Cardiac muscle cell (in vitro differentiated cells and primary cell): ENCODE measurements at places on chromosomes 13 and 19. TPM values are rescaled to one million over a fixed set of nuclear protein-coding genes. Genes with fewer than 3 reads are reported as not detected.

- DNase-seq: no peak
Measured at GRCh38 chr19:13920940-13921747, 15.1 kb downstream of the CC2D1A start.

The PEX11G gene
- 5.5 and 6.5 TPM in 2 replicates for total RNA-seq

DNA sequence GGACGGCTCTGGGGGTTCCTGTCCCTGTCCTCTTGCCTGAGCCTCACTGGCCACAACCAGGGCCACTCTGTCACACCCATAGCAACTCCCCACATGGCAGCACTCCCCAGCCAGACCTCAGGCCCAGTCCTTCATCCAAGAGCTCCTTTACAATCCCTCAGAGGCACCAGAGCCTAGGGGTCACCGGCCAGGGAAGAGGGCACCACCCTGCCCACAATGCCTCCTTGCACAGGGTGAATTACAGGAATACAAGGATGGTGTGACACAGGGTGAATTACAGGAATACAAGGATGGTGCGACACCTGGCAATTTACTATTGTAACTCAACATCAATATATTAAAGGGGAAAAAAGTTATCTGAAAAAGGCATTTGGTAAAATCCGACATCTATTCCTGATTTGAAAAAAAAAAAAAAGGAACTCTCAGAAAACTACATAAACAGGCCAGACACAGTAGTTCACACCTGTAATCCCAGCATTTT, 16.5 kb downstream of the MIER2 start:
- no peak for DNase-seq

GRCh38 chr13:99404005-99404755, 97.0 kb upstream of the GPR183 start:
- no peak for DNase-seq

- no peak for DNase-seq
Measured at GRCh38 chr13:38664906-38665305, 22.0 kb upstream of the FREM2 start.

The PNMA8C gene
- 0.69 and 0.81 TPM in 2 replicates for total RNA-seq

- no peak for DNase-seq
Measured at GRCh38 chr19:17602872-17603510, 47.5 kb downstream of the COLGALT1 start.

DNA sequence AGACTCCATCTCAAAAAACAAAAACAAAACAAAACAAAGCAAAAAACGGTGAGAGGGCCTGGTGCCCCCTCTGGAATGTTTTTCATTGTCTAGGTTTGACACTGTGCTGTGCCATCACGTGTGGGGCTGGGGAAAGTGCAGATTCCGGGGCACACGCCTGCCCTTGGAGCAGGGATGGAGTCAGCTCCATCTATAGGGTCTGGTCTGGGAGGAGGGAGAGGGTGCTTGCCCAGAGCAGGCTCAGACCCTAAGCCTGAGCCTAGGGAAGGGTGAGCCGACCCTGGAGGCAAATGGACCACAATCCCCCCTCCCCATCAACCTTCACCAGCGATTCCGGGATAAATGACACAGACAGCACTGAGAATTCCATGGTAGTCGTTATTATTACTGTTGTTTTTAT, 10.9 kb upstream of the ZBTB32 start:
- no peak for DNase-seq

The TMIGD2 gene
- 0.92 and 2.5 TPM in 2 replicates for total RNA-seq

DNA sequence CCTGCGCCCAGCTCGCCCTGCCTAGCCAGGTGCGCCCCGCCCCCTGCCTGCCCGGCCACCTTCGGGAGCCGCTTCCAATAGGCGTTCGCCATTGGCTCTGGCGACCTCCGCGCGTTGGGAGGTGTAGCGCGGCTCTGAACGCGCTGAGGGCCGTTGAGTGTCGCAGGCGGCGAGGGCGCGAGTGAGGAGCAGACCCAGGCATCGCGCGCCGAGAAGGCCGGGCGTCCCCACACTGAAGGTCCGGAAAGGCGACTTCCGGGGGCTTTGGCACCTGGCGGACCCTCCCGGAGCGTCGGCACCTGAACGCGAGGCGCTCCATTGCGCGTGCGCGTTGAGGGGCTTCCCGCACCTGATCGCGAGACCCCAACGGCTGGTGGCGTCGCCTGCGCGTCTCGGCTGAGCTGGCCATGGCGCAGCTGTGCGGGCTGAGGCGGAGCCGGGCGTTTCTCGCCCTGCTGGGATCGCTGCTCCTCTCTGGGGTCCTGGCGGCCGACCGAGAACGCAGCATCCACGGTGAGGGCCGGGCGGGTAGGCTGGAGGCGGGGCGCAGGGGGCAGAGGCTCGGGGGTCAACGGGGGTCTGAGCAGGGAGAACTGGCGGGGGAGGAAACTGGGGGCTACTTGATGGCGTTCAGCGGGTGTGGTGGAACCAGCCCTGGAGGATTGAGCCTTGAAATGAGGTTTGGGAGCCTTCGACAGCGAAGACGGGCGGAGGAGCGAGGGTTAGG, at the start of gene SPINT2:
Gene SPINT2, plus strand, starts transcription at position 88 of the 727 bp plus-strand sequence. Its CDS starts 320 bp downstream, at position 408.
- no peak for DNase-seq

The CD79A gene
- 0.11 TPM in 1 of 2 replicates, not detected in the other for total RNA-seq

The FFAR2 gene
- not detected in 2 replicates for total RNA-seq

DNA sequence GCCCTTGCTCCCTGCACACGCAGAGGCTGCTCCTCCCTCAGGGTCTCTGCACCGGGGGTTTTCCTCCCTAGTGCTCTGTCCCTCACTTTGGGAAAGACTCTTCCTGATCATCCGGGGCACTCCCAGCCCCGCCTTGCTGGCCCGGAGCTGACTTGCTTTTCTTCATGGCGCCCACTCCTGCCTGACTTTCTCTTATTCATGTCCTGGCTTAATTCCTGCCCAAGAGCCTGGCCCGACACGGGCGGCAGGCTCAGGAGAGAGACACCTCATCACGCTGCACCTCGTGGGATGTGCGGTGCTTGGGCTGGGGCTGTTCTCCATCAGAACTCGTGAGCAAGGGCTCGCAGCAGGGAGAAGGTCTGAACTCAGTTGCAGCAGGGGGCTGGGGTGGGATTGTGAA, 11.8 kb upstream of the PLA2G4C start:
- DNase-seq: no peak

- no peak for DNase-seq
Measured at GRCh38 chr19:47464675-47465419, 6.8 kb downstream of the SLC8A2 start.

The ZNF274 gene
- 40.3 and 50.1 TPM in 2 replicates for total RNA-seq

DNA sequence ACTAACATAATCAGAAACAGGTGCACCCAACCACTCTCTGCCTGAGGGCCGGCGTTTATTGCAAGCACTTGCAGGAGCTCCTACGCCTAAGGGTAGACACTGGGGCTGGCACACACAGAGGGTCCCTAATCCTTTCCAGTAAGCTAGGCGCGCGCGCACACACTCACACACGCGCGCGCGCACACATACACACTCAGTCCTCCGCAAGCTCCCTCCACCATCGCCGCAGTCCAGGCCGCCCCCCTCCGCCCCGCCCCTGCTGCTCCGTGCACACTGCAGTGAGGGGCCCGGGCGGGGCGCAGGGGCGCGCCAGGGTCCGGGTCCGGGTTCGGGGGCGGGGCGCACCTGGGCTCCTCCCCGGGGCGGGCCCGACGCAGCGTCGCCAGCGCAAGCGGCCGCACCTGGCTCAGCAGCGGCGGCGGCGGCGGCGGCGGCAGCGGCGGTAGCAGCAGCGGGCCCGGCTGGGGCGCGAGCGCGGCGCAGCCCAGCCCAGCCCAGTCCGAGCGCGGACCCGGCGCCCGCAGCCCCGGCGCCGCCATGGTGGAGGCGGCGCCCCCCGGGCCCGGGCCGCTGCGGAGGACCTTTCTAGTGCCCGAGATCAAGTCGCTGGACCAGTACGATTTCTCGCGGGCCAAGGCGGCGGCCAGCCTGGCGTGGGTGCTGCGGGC, at the start of gene CAMSAP3:
Gene CAMSAP3, plus strand, starts transcription at position 398 of the 668 bp plus-strand sequence. Its CDS starts 140 bp downstream, at position 538.
- peak; percentile 83 for DNase-seq

DNA sequence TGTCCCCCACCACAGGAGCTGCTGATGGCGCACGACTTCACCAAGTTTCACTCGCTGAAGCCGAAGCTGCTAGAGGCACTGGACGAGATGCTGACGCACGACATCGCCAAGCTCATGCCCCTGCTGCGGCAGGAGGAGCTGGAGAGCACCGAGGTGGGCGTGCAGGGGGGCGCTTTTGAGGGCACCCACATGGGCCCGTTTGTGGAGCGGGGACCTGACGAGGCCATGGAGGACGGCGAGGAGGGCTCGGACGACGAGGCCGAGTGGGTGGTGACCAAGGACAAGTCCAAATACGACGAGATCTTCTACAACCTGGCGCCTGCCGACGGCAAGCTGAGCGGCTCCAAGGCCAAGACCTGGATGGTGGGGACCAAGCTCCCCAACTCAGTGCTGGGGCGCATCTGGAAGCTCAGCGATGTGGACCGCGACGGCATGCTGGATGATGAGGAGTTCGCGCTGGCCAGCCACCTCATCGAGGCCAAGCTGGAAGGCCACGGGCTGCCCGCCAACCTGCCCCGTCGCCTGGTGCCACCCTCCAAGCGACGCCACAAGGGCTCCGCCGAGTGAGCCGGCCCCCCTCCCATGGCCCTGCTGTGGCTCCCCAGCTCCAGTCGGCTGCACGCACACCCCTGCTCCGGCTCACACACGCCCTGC, 4.4 kb upstream of the NOP53 start:
- no peak for DNase-seq

GRCh38 chr19:7228935-7229541, 65.2 kb downstream of the INSR start:
- no peak for DNase-seq

The ATXN8OS gene
- total RNA-seq: not detected in 2 replicates

- peak; percentile 46 for DNase-seq
Measured at GRCh38 chr19:14432791-14433553, at the start of gene PKN1. Gene PKN1 (plus strand): TSS chr19:14433306. CDS start chr19:14433522, 216 bp downstream.

The ACER1 gene
- total RNA-seq: not detected in 2 replicates

DNA sequence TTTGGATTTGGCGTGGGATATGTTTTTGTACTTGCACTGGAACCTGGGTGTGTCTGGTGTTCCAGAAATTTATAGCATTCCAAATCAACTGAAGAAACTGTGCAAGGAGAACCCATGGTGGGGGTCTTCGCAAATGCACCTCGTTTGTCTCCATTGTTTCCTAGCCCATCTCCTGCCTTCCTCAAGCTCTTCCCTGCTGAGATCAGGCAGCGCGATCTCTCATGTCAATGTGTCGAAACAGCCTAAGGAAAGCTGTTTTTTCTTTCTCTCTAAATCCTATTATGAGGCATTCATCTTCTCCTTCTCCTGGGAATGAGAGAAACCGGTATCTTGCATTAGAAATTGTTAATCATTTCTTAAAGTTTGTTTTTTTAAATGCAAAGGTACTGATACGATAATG, 131.0 kb downstream of the KLF5 start:
- no peak for DNase-seq

GRCh38 chr19:46618670-46619231, 6.1 kb downstream of the PTGIR start:
- peak; percentile 76 for DNase-seq

DNA sequence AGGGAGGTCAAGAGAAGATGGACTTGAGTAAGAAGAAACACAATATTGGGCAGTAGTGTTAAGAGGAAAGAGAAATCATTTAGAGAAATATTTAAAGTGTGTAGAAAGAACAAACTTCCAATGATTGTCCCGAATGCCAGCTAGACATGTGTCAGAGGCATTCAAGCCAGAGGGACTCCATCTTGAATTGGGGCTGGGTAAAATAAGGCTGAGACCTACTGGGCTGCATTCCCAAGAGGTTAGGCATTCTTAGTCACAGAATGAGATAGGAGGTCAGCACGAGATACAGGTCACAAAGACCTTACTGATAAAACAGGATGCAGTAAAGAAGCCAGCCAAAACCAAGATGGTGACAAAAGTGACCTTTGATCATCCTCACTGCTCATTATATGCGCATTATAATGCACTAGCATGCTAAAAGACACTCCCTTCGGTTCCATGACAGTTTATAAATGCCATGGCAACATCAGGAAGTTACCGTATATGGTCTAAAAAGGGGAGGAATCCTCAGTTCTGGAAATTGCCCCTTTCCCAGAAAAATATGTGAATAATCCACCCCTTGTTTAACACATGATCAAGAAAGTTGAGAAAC, 127.0 kb upstream of the IPO5 start:
- DNase-seq: no peak

DNA sequence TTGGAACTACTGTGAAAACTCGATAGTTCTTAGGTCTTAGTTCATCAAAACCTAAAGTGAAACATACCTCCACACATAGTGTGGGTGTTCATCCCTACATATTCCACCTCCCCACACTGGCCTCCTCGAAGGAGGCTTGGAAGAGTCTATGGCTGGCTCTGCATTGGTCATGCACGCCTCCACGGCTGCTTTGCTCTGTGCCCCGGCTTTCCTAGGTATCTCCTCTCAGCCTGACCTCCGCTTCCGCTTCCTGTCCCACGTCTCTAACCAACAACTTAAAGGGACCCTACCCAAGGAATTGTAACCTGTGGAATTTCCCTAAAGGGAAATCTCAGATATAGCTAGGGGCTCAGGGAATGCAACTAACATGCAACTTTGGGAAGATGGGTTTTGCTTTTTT, 79.7 kb upstream of the MBNL2 start:
- peak; percentile 4 for DNase-seq

The CGB2 gene
- not detected in 2 replicates for total RNA-seq

- DNase-seq: no peak
Measured at GRCh38 chr13:40446365-40446764, 220.1 kb downstream of the FOXO1 start.

The ZNF208 gene
- not detected in 2 replicates for total RNA-seq

- DNase-seq: no peak
Measured at GRCh38 chr13:47327861-47328260, 431.0 kb upstream of the HTR2A start.

- no peak for DNase-seq
Measured at GRCh38 chr13:71871176-71871754, 4.3 kb upstream of the DACH1 start.

The MAG gene
- 2.1 and 2.4 TPM in 2 replicates for total RNA-seq

- DNase-seq: peak; percentile 70
Measured at GRCh38 chr19:14347999-14348889, 33.0 kb upstream of the ADGRE5 start.

GRCh38 chr19:4987256-4987655, 18.3 kb downstream of the KDM4B start:
- peak; percentile 46 for DNase-seq

The FUT2 gene
- not detected in 2 replicates for total RNA-seq
